ENCODE measurements at places on chromosomes 12 and 14.

- DNase-seq: no peak
Observed at GRCh38 chr12:95815632-95816212, 25.2 kb upstream of the NTN4 start.

DNA sequence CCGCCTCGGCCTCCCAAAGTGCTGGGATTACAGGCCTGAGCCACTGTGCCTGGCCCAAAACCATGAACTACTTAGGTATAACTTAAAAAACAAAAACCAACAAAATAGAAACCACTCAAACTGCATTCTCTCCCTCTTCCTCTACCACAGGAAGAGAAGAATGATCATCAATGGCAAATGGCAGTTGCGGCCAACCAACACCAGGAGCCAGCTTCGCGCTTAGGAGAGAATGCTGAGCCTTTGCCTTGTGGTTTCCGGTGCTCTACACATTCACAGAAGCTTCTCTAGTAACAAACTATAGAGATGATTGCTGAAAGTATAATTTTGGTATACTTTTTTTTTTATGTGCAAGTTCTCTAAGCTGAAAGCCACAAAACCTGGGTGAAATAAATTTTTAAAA, 17.1 kb downstream of the CATSPERB start:
- DNase-seq: no peak

- DNase-seq: no peak
Observed at GRCh38 chr14:96470331-96470730, 31.9 kb upstream of the PAPOLA start.

- no peak for DNase-seq
Observed at GRCh38 chr14:31441273-31442111, 15.8 kb downstream of the DTD2 start.

- DNase-seq: no peak
Observed at GRCh38 chr12:22234561-22234960, 99.9 kb downstream of the ST8SIA1 start.

DNA sequence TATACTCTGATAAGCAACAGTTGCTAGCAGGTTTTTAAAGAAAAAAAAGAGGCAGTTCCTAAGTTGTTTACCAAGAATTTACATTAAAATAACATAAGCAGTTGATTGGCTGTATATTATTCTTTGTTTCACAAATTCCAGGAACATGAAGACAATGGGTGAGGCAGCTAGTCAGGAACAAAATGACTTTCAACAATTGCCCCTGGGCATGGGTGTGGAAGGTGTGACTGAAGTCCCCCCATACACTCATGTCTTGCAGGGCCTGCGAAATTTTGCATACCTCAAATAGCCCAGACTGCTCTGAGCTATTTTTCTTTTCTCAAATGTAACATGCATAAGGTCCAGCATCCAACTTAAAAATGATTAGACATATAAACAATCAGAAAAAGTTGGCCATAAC, 267.2 kb upstream of the DIO3 start:
- DNase-seq: no peak

DNA sequence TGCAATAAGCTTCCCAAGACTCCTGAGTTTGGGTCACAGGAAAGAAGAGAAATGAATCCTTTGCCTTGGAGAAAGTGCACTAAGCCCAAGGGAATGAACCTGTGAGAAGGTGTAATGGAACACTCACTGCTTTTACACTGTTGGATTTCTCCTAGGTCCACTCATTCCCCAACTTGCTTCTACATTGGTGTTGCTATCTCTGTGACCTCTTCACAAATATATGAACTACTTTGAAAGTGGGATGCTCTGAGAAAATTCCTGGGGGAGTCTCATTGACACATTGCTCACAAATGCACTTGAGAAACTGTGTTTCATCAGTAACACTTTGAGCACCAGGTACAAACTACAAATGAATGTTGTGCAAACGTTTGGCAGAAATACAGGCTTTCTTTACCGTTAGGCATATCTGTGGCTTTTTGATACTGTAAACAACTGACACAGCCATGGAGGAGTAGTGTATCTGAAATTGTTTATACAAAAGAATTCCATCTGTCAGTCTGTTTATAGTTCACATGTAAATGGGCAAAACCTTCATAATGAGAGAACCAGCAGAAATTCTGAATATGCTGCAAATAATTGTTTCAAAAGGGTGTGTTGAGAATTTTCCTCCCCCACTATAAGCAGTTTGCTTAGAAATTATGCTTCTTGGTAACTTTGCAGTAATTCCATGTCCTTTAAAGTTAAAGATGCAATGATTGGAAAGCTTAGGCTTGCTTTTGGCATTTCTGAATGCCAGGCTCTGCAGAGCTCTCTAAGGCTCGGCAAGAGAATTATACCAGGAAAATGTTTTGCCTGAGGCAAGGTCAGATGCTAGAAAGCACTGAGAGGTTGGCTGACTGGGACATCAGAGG, 348.5 kb upstream of the DDHD1 start:
- DNase-seq: no peak

- no peak for DNase-seq
Observed at GRCh38 chr12:32140877-32141276, 34.2 kb downstream of the BICD1 start.

DNA sequence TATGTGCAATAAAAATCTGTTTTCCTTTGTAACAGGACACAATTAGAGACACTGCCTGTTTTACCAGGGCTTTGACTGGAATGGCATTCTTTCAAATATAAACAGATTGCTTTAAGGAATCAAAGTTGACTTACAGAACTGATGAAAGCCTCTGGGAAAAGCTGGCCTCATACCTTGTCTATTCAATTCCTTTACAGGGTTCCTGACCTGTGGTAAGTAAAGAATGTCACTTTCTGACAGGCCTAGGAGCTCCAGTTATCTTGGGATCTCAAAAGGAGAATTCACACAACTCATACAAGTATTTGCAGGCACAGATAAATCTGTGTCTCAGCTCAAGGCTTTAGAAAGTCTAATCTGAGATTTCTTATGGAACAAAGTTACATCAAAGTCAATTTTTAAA, 88.4 kb downstream of the BCAT1 start:
- DNase-seq: no peak

- DNase-seq: no peak
Observed at GRCh38 chr14:62206456-62206855, 444.2 kb downstream of the SNAPC1 start.

GRCh38 chr14:45610318-45610717, 357.3 kb upstream of the MIS18BP1 start:
- no peak for DNase-seq

GRCh38 chr14:49194067-49194466, 392.1 kb downstream of the RPS29 start:
- no peak for DNase-seq

GRCh38 chr14:24915958-24916595, 133.9 kb downstream of the STXBP6 start:
- DNase-seq: no peak

DNA sequence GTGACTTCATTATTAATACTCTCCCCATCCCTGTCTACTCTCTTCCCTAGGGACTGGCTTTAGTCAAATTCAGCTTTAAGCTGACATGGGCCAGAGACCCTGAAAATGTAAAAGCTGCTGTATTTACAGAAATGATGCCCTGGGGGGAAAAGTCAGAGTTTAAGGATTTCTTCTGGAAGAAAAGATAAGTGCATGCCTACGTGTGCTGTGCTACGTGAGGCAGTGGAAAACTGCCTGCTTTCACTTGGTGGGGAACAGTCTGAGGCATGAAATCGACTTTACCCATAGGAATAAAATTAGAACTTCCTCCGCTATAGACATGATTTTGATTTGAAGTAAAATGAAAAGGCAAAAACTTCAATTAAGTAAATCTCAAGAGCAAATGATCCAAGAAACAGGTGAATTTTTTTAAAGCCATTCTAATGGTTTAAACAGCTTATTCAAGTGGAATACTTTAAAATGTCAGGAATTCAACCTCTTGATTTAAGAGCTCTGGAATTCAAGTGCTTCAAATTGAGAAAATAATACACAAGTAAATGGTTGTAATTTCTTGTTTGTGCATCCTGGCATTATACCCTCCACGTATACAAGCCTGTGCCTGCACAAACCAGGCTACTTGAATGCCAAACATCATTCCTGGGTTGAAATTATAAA, 168.5 kb downstream of the FOXN3 start:
- no peak for DNase-seq

DNA sequence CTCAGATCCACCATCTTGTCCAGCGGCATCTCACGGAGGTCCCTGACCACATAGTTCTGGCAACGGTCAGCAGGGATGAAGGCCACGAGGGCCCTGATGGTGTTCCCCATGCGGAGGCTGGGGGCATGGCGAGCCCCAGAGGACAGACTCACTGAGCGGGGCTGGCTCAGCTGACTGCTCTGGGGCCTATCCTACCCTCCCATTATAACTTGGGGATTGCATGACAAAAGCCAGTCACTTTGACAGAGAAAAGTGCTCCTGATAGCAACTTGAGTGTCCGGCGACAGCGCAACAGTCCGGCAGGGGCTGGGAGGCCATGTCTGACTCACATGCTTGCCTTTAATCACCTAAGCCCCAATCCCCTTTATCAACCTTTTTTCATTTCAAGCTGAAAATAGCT, at the start of gene LRRC10:
Gene LRRC10 (minus strand): TSS at position 179 of the 400 bp plus-strand sequence. CDS start 69 bp downstream, at position 110.
- no peak for DNase-seq

- DNase-seq: no peak
Observed at GRCh38 chr14:23323838-23324454, 2.7 kb downstream of the PABPN1 start.

GRCh38 chr12:42962384-42962783, 372.8 kb upstream of the PRICKLE1 start:
- DNase-seq: no peak

DNA sequence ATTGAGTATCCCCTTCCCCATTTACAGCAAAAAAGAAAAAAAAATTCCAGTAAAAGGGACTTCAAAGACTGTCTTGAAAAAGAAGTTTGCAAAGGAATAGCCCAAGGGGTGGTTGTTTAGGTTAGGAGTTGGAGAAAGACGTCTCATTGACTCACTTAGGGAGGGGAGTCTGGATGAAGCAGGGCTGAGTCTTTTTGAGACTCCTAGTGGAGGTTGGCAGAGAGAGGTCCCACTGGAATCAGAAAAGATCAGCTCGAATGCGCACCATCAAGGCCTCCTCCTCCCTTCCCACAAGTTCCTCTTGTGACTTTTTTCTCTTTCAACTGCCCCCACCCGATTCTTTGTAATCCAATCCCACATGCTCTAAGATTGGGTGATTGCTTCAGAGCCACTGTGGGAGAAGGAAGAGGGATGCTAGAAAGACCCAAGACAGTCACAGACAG, 1.9 kb downstream of the ARHGEF40 start:
- DNase-seq: no peak

- no peak for DNase-seq
Observed at GRCh38 chr12:72296389-72296788, 24.2 kb downstream of the TRHDE start.

- no peak for DNase-seq
Observed at GRCh38 chr14:70425354-70425753, 8.5 kb upstream of the SYNJ2BP start.

Data from activated CD4-positive, alpha-beta T cell treated with anti-CD3 and anti-CD28 coated beads for 1 hour (primary cell).